ENCODE measurements at places on chromosomes 4 and X.

GRCh38 chr4:165761963-165762362 is 111.1 kb upstream of the TLL1 start:
- DNase-seq: no peak

- no peak for DNase-seq
These were observed 10.4 kb downstream of the CXCL8 start for GRCh38 chr4:73750730-73751129.

DNA sequence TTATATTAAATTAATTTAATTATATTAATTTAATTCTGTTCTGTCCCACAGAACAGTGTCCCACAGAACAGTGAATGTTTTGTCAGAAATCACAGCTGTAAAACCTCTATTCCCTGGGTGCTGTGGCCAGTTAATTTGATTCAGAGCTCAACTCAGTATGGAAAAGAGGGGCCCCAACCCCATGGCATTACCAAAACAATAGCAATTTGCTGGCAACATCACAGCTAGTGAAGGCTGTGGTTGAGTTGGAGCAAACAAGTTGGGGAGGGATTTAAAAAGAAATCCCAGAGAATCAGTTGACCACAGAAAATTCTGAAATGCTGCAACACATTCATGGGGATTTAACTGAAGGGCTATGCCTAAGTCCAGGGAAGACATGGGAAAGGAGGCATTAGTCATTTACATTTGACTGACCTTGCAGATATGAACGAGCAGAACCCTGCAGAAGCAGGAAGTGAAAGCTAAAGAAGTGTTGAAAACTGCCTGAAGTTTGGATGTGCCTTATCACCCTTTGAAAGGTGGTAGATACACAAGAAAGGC is 30.1 kb downstream of the PDHA2 start:
- no peak for DNase-seq

DNA sequence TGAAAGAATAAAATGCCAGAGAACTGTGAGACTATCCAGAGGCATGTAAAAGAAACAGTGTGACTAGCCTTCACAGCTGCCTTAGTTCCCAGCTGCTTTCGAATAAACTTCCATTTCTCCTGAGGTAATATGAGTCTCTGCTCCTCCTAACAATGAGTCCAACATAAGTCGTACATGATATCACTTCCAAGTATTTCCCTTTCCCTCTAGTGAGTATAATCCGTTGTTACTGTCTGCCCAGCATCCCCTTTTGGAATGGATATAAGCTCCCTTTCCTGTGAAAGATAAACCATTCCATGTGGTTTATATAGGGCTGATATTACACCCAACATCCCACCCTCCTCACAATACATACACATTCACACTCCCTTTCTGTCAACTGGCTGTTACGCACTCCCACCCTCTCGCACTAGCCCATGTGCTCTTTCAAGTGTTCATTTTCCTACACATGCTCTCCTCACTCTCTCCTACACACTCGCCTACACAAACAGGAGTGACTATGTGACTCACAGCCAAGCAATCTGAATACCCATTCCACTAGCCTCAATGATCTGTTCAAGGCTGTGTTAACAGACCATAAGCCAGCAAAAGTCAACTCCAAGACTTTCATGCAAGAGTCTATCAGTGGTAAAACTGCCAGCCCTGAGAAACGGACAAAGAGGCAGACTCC is 5.0 kb downstream of the NAF1 start:
- no peak for DNase-seq

GRCh38 chrX:72644946-72645345 is 69.2 kb downstream of the PHKA1 start:
- peak; percentile 10 for DNase-seq

GRCh38 chrX:153885968-153886903 is at the start of gene L1CAM:
Gene L1CAM, minus strand, starts transcription at chrX:153886173. Its CDS starts 10,337 bp downstream, at chrX:153875836.
- no peak for DNase-seq

GRCh38 chrX:140090800-140091124 is 125.4 kb upstream of the CXorf66 start:
- DNase-seq: no peak

DNA sequence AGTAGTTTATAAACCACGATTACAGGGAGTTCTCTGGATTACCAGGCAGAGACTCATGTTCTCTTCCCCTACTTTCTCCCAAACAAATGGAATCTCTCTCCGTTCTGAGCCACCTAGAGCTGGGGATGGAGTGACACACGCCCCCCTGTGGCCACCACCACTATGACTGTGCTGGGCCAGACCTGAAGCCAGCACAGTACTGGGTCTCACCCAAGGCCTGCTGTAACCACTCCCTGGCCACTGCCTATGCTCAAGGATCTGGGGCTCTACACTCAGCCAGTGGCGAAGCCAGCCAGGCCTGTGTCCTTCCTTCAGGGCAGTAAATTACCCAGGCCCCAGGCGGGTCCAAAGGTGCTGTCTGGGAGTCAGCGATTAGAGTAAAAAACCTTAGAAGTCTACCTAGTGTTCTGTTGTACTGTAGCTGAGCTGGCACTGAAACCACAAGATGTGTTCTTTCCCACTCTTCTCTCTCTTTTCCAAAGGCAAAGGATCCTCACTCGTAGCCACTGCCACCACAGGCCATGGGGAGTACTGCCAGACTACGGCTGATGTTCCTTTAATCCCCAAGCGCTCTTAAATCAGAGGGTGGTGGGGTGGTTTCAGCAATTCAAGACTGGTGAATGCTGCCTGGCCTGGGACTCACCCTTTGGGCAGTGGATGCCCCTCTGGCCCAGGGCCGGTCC is 412.2 kb upstream of the ARX start:
- DNase-seq: no peak

DNA sequence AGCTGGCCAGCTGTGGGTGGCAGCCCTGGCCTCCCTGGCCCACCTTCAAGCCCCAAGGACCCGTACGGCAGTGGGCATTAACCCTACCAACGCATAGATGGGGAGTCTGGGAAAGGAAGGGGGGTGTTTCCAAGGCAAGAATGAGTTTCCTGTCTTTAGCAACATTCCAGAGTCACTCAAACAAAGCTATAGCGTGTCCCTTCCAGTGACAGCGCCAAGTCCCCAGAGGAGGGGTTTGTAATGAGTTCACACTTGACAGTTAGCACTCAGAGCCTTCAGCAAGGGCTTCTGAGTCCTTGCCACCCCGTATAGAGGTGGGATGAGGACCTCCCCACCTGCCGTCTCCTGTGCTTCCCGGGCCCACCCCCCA is 1.8 kb downstream of the BGN start:
- DNase-seq: no peak

DNA sequence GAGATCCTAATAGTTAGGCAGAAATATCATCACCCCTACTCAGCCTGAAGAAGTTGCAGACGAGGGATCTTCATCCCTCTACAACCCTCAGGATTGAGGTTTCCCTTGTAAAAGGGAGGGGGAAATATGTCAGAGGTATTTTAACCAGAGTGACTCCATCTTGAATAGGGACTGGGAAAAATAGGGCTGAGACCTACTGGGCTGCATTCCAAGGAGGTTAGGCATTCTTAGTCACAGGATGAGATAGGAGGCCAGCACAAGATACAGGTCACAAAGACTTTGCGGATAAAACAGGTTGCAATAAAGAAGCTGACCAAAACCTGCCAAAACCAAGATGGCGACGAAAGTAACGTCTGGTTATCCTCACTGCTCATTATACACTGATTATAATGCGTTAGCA is 17.5 kb downstream of the IL13RA2 start:
- no peak for DNase-seq

DNA sequence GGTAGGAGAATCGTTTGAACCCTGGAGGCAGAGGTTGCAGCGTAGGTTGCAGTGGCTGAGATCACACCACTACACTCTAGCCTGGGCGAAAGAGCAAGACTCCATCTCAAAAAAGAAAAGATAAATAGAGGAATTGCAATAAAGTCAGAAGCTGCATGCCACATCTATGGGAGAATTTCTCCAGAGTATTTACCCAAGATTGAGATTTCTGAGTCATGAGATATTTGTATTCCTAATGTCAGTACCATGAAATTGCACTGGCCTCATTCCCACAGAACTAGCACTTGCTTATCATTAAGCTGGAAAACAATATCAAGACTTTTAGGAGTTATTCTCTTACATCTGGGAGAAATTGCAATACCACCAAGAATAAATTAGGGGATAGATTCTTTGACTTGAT is 37.4 kb downstream of the ASIC5 start:
- DNase-seq: no peak
